Posterior cingulate gyrus (tissue), 11 donors: ENCODE measurements at places on chromosomes 12 and 14.
A peak's percentile ranks its signal among the peaks of the same experiment; 100 is the strongest.

GRCh38 chr14:104322531-104323366, 184.4 kb downstream of the KIF26A start:
- no peak for DNase-seq

- no peak for DNase-seq
These were observed 582.5 kb downstream of the NRXN3 start for GRCh38 chr14:78752518-78753188.

GRCh38 chr12:66808606-66809005, 129.7 kb upstream of the GRIP1 start:
- no peak for DNase-seq

- DNase-seq: no peak
These were observed 75.3 kb upstream of the FAR2 start for GRCh38 chr12:29073631-29074239.

DNA sequence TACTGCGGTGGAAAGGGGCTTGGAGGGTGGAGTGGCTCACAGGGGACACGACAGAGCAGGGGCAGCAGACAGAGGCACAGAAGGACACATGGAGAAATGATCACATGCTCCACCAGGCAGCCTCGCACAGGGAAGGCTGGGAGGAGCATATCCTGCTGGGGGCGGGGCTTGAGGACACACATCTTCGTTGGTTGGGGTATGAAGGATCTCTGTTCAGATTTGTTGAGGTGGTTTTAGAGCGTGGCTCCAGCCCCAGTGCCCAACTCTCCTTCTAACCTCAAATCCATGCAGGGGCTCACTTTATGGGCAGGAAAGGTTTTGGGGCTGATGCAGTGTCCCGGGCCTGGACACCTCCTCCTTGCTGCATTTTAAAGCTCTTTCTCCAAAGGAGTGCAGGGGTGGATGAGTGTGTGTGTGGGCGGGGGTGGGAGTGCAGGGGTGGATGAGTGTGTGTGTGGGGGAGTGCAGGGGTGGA, 733 bp upstream of the P3H3 start:
- peak; percentile 92 for DNase-seq

DNA sequence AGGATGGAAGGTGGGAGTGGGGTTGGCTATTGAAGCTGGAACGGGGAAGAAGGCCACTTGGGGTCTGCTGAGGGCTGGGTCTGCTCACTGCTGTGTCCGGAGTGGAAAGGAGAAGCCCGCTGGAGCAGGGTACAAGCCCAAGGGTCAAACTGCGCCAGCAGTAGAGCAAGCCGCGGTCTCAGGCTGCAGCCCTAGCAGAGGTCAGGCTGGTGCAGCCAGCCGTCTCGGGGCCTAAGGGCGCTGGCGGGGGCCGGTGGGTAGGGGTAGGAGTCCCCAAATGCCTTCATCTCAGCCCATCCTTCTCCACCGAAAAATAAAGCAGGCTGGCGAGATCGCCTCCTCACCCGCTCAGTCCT, 718 bp upstream of the JDP2 start:
- DNase-seq: no peak

DNA sequence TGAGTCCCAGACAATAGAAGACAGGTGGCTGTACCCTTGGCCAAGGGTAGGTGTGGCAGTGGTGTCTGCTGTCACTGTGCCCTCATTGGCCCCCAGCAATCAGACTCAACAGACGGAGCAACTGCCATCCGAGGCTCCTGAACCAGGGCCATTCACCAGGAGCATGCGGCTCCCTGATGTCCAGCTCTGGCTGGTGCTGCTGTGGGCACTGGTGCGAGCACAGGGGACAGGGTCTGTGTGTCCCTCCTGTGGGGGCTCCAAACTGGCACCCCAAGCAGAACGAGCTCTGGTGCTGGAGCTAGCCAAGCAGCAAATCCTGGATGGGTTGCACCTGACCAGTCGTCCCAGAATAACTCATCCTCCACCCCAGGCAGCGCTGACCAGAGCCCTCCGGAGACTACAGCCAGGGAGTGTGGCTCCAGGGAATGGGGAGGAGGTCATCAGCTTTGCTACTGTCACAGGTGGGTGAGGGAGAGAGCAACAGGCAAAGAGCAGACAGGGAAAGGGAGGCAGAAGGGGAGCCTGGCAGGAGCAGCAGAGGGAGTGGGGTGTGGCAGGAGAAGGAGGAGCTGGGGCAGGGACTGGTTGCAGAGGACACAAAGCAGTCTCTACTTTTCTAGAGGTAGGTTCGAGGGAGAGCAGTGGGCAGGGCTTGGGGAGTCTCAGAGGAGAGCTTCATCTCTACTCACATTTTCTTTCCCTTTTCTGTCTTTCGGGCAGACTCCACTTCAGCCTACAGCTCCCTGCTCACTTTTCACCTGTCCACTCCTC, 452 bp downstream of the INHBE start:
- no peak for DNase-seq

DNA sequence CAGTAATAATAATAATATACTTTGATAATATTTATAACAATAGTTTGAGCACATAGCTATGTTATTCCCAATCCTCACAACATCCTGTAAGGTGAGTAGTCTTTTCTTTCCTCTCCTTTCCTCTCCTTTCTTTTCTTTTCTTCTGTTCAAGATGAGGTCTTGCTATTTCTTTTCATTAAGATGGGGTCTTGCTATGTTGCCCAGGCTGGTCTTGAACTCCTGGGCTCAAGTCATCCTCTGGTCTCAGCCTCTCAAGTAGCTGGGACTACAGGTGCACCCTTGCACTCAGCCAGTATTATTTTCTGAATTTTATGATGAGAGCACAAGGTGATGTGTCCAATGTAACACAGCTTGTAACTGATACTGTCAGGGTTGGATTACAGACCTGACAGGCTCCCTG, 134.6 kb downstream of the OTOGL start:
- DNase-seq: no peak

DNA sequence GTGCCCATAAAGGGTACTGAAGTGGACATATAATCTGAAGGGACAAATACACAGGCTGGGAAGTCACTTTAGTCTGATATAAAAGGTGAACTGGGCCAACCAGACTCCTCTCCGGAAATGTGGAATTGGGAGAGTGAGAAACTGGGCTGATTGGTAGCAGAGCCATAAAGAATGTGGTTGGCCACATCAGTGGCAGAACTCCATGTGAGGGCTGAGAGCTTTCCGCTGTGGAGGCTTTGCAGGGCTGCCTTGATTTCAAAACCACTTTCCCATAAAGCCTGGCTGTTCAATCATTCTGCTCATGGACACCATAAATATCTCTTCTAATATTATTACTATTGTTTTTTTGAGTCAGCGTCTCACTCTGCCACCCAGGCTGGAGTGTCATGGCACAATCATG, 220.3 kb downstream of the MON2 start:
- DNase-seq: no peak

- DNase-seq: no peak
These were observed 1196.5 kb downstream of the GALC start for GRCh38 chr14:86796221-86797074.

GRCh38 chr12:91923864-91924263, 221.8 kb downstream of the BTG1 start:
- DNase-seq: no peak

GRCh38 chr12:93723568-93723930, 46.4 kb downstream of the CRADD start:
- no peak for DNase-seq

DNA sequence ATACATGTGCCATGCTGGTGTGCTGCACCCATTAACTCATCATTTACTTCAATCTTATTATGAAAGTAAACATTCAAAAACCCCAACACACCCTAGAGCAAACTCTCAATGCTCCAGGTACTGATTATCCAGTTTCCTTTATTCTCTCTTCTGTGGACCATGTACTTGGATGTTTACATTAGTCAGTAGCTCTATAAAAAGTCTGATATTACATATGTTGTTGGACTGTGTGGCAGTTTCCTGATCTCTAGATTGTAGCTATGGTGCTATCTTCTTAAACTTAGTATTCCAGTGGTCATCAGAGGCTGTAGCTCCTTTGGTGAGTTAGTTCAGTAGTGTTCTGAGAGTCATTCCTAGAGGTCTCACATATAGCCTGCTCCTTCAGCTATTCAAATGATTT, 25.1 kb upstream of the ITGA5 start:
- DNase-seq: no peak

DNA sequence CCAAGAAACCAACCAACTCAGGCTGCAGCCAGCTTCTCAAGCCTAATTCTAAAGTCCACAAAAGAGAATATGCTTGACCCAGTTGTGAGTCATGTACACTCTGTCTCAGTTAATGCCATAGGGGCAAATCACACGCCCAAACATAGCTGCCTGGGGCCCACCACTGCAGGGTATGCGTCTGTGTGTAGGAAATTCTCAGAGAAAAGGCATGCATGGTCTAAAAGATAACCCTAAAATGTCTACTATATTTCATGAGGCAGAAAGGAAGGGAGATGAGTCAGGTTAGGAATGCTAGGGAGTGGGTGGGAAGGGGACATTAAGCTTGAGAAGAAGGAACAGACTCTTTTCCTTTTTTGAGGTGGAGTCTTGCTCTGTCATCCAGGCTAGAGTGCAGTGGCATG, 22.3 kb upstream of the SPTLC2 start:
- DNase-seq: no peak

DNA sequence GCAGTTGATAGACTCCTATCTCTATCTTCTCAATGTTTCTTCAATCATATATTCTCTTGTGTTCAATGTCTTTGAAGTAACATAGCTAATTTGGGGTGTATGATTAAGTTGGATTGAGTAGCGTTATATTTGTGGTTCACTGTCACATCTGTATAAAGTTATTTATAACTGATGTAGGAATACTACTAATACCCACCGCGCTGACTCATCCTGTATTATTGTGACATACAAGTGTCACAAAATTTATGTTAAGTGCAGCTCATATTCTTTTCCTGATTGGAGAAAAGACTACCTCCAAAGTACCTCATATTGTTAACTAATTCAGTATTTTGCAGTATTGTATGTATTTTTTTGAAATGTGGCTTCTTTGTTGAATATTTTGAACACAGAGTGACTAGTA, 940.8 kb downstream of the SLC6A15 start:
- no peak for DNase-seq

DNA sequence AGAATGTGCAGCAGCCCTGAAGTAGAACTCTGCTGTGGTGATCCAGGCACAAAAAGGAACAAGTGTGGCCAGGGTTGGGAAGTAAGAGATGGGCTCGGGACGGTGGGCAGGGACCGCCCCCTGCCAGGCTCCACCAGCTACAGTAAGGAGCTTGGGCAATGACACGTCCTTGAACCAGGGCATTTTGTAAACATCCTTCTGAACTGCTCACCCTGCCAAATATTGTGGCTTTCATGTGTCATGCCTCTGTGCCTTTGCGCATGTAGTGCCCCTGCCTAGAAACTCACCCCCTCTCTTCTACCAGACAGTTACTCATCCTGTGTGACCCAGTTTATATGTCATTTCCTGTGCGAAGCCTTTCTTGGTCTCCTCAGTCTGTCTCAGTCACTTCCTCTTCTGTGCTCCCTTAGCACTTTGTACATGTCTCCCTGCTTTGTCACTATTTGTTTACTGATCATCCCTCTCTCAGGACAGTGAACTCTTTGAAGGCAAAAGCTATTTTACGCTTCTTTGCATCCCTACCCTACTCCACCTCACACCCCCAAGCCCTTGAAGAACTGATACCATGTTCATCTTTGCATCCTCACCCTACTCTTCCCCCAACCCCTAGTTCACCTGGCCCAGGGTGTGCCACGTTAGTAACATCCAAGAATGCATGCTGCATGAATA, 108.9 kb upstream of the PLEKHG7 start:
- DNase-seq: no peak

GRCh38 chr12:89695100-89695499, 13.5 kb downstream of the ATP2B1 start:
- no peak for DNase-seq

GRCh38 chr12:41277100-41277945, 89.2 kb downstream of the PDZRN4 start:
- DNase-seq: peak; percentile 57

DNA sequence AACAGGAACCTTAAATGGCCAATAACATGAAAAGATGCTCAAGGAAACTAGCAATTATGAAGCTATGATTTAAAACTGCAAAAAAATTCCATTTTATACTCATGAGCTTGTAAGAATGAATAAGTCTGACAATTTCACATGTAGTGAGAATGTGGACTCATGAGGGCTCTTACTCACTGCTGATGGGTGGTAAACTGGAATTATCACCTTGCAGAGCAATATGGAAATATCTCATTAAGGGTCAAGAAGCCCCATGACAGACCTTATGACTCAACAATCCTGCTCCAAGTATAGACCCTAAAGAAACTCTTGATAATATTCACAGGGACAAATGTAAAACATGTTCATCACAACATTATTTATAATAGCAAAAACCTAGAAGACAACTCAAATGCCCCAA, 23.5 kb upstream of the SMAGP start:
- DNase-seq: no peak

GRCh38 chr12:64362721-64363305, 27.7 kb downstream of the C12orf56 start:
- no peak for DNase-seq

GRCh38 chr12:34219046-34219770, 196.9 kb downstream of the ALG10 start:
- DNase-seq: peak; percentile 84

- no peak for DNase-seq
These were observed 154.0 kb downstream of the ITPR2 start for GRCh38 chr12:26678697-26679660.
